ENCODE measurements at places on chromosomes 5 and 9.
A peak's percentile ranks its signal among the peaks of the same experiment; 100 is the strongest.

DNA sequence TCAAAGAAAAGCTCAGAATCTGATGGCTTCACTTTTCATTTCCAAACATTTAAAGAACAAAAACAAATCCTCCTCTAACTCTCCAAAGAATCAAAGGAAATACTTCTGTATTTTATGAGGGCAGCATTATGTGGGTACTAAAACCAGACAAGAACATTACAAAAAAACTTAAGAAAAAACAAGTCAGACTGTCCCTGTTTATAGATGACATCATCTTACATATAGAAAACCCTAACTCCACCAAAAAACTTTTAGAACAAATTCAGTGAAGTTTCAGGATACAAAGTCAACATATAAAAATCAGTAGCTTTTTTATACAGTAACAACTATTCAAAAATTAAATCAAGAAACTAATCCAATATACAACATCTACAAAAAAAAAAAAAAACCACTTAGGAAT is 136.2 kb downstream of the PJA2 start:
- DNase-seq = no peak

DNA sequence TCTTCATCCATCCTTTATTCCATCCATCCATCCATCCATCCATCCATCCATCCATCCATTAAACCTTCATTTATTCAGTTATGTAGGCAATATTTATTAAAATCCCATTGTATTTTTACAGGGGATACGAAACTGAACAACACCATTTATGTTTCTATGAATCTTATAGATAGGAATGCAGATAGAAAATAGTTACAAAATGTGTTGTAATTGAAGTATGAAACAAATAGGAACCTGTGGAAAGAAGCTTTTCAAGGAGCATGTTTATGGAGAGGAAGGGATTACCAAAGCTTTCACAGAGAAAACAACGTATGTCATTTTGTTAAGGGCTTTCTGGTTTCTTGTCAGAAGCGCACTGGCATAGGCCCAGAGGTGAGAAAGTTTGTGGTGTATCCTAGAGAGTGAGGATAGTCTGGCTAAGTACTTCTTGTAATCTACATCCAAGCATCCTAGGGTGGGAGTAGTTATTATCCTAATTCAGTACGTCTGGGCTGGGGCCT is 184.0 kb downstream of the CNTLN start:
- DNase-seq = no peak

DNA sequence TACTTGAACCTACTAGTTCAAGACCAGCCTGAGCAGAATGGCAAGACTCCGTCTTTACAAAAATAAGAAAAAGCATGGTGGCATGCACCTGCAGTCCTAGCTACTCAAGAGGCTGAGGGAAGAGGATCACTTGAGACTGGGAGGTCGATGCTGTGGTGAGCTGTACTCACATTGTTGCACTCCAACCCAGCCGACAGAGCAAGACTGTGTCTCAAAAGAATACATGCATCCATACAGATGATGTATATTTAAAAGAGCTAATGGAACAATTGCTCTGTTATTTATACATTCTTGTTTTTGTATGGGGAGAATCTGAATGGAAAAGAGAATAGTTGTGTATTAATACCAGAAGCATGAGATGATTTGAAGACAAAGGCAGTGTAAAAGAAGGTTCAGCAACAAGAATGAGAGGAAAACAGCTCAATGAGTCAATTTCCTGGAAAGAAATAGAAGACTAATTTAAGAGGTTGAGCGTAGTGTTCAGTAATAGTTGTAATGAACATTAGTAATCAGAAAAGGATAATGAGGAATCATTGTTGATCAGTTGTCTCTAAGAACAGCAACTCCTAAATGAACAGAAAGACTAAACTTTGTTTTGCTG is 1.9 kb upstream of the LRRC70 start:
- no peak for DNase-seq

- peak; percentile 39 for DNase-seq
These were observed 97.3 kb upstream of the HMHB1 start for GRCh38 chr5:143714629-143715028.

- DNase-seq = no peak
These were observed 340.2 kb downstream of the NDUFS4 start for GRCh38 chr5:53900677-53901076.

DNA sequence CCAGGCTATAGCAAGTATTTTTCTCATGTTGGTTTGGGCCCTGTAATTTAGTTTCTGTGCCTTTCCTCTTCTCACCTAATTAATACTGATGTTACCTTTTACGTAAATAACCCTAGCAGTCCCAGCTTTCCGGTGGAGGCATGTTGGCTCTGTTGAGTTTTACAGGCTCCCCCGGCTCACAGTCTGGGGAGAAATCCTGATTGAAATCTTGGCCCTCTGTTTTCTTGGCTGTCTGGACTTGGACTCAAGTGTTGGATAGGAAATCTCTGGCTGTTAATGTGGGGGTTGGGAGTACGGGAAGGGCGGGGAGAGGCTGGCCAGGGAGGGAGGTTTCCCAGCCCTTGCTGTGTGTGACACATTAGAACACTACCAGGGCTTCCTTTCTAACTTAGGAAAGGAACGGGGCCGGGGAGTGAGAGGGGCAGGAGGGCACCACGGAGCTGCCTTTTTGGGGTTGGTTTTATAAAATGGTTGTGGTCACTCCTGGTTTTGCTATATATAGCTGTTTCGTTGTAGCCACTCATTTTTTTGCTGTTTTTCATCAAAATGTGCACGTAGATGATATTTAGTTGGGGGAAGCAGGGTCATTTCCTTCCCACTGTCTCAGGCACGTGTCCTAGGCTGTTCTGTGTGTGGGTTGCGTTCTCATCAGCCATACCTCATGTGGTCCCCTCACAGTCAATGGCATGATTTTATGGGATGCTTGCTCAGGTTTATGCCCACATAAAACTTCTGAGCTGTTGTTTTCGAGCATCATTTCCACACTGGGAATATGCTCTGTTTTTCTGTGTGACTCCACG is 11.0 kb downstream of the TRIO start:
- peak; percentile 80 for DNase-seq

DNA sequence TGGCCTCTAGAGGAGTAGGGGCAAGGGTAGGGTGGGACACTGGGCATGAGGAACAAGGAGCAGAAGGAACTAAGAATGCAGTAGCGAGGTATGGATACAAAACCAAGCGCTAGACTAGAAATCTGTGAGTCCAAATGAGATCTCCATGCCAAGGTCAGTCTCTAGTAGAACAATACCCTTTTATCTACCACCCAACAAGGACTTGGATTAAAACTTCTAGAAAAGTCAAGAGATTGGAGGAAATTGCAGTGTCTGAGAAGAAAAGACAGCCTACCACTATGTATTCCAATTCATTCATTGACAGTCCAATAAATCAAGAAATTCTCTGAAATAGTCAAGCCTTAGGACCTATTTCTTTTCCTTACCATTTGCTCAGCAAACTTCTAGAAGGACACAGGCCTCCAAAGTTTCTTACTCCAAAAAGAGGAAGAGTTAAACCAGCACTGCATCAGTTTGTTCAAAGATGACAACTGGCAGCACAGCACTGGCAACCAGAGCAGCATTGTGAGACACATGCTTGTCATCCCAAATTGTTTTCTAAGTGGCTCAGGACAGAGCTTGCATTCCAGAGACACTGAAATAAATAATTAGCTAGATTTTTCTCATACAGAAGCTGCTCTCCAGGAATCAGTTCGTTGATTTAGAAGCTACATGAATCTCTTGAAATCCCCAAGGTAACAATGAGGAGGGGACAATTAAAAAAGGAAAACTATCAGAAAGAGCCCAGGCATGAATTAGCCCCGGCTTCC is 22.6 kb downstream of the ABCA1 start:
- no peak for DNase-seq

DNA sequence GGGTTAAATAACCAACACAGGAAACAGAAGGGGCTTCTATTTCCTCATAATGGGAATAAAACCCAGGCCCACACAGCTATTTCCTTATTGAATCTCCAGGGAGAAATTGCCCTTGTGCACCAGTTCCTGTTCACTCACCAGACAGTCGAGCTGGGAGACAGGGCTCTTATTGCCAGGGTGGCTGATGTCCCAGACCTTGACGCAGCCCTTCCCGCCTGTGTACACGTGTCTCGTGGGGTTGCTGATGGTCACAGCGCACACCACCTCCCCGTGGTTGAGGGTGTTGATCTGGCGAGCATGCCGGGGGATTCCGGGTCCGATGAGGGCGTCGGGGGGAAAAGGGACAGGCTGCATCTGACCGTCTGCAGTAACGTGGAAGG is 96.5 kb downstream of the TLE1 start:
- DNase-seq = no peak

- no peak for DNase-seq
These were observed 599.0 kb downstream of the CSNK1G3 start for GRCh38 chr5:124110942-124111341.

- no peak for DNase-seq
These were observed 11.4 kb upstream of the BASP1 start for GRCh38 chr5:17206021-17206420.

DNA sequence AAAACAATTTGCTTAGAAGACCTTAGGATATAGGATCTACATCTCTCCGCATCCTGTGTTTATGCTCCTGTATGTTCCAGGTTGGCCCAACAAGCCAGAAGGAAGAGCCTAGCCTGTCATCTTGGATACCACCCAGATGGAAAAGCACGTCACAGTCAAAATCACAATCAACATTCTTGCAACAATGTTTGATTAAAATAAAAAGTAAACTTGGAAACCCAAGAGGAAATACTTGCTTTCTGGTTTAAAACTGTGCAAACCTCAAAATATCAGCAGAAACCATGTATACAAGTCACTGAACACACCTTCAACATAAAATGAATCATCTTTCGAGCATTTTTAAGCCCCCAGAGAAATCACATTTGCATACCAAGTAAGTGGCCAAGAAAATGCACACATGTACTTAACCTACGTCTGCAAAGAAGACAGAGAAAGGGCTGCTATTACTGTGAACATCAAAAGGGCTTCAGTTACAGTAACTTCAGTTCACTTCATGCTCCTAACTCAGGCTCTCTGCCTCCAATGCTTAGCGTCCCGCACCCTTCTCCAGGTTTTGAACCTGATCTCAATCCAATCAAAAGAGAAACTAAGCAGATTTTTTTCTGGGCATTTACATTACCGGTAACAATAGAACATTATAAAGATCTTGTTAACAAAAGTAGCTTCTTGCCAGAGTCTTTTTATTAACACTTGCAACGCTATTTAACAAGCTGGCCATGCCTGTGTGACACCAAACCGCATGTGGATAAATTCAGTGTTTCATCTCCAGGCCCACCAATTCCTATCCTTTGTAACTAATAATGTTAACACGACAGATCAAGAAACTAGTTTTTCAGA is 1.3 kb downstream of the ENC1 start:
- DNase-seq = peak; percentile 65

DNA sequence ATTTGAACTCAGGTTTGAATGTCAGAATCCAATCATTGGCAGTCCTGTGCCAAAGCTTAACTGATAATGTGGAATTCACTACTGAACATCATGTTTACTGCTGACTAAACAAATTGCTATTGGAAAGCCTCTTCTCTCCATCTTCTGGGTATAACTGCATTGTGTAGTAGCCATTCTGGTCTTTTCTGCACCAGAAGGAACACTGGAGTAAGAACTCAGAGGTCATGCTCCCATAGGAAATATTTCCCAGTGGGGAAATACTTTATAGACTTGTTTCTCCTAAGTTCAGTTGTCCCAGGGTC is 25.9 kb downstream of the SLC1A3 start:
- no peak for DNase-seq

DNA sequence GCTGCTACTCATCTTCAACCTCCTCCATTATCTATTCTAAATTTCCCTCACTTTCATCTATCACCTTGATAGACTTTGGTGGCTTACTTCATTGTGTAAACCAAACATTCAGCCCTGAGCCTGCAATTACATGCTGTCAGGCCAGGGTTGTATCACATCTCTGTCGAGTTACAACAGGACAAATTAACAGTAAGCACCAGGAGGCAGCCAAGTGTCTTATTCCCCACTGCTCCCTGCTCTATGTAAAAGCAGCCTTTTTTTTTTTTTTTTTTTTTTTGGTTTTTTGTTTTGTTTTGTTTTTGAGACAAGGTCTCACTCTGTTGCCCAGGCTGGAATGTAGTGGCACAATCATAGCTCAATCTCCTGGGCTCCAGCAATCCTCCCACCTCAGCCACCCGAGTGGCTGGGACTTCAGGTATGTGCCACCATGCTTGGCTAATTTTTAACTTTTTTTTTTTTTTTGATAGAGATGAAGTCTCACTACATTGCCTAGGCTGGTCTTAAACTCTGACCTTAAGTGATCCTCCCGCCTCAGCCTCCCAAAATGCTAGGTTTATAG is 15.2 kb upstream of the ZCCHC9 start:
- no peak for DNase-seq

- DNase-seq = peak; percentile 46
These were observed 48.4 kb downstream of the MRPL36 start for GRCh38 chr5:1751026-1751863.

DNA sequence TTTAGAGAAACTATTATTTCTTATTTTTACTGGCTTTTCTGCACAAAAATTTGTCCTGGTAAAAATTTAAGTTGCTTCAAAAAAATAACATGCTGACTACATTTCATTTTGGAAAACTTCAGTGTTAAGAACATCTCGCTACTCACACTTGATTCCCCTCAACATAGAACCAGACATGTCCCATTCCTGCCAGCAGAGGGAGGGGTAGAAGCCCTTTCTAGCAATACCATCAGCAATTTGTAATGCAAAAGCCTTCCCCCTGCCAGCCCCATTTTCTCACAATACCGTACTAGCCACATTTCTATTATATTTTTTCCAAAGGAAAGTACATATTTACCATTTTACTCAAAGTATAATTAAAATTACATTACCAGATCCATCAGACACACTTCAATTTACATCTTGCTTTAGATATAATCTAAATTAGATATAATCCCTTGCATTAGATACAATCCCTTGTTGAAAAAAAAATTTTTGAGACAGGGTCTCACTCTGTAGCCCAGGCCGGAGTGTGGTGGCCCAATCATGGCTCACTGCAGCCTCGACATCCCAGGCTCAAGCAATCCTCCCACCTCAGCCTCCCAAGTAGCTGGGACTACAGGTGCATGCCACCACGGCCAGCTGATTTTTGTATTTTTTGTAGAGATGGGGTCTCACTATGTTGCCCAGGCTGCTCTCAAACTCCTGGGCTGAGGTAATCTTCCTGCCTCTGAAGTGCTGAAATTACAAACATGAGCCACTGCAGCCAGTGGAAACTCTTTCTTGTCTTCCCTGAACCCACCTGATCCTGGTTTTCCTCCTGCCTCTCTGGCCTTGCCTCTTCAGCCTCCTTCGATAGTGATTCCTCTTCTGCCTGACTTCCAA is 39.6 kb upstream of the IDNK start:
- peak; percentile 57 for DNase-seq

DNA sequence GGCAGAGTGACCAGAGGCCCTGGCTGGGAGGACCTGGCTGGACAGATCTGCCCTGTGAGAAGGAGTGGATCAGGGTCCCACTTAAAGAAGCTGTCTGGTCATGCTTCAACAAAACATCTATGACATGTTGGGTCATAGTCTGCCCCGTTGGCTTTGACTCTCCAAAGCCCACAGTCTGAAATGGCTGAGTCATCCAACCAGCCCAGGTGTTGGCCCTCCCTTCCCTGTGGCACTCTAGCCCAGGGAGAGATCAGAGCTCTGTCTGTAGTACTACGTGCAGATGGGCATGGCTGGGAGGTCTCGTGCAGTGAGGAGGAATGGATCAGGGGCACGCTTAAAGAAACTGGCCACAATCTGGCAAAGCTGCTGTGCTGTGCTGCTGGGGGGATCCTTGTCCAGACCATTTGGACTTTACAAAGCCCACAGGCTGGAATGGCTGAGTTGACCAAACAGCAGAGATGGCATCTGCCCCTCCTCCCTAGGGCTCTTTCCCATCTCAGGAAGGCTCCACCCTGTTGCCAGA is 206.1 kb downstream of the TUSC1 start:
- DNase-seq = no peak

GRCh38 chr9:35078066-35078465 is 1.7 kb downstream of the FANCG start:
- DNase-seq = no peak

All from SJSA1 (cell line).